ENCODE measurements at places on chromosomes 11 and 22. TPM values are rescaled to one million over a fixed set of nuclear protein-coding genes. Genes with fewer than 3 reads are reported as not detected.

The CARNS1 gene
- total RNA-seq: 0.28 TPM

The MS4A7 gene
- not detected for total RNA-seq

The APOA4 gene
- not detected for total RNA-seq

The UBQLNL gene
- not detected for total RNA-seq

The PHOX2A gene
- not detected for total RNA-seq

The LRP4 gene
- total RNA-seq: 5.1 TPM

The CD151 gene
- 299 TPM for total RNA-seq

The PGA5 gene
- not detected for total RNA-seq

The RPS6KA4 gene
- 61.3 TPM for total RNA-seq

The FAT3 gene
- 5.0 TPM for total RNA-seq

All from regular cardiac myocyte (primary cell).